GM19239 (cell line): ENCODE measurements at places on chromosomes 13 and 19.

DNA sequence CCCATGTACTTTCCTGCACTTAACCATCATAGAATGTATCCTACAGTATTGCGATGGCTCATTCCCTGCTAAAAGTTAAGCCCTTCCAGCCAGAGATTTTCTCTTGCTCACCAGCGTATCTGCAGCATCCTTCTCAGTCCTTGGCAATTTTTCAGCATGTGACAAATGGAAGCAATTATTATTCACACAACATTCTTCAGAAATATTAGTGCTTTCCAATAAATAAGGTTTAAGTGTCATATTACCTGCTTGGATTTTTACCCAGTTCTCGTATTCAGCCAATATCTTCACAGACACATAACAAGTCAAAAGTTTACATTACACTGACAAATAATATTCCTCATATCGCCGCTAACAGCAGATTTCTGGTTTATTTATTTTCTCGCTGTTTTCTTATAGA lies 82.3 kb downstream of the POU4F1 start:
- DNase-seq: no peak

DNA sequence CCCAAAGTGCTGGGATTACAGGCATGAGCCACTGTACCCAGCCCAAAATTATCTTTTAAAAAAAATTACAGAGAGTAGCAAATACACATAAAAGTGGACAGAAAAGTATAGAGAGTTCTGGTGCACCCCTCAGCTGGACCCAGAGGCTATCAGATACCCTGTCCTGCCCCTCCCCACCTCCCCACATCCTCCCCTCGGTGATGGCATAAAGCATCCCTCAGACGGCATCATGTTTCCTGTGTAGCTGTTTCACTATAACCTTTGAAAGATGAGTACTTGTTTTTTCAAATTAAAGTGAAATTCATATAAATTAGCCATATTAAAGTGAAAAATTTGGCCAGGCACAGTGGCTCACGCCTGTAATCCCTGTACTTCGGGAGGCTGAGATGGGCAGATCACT lies 20.1 kb downstream of the SLC27A1 start:
- DNase-seq: no peak

GRCh38 chr13:113763961-113764792 lies 5.2 kb downstream of the TMEM255B start:
- DNase-seq: no peak

GRCh38 chr19:13099073-13099999 lies 3.3 kb downstream of the LYL1 start:
- DNase-seq: peak; percentile 84

DNA sequence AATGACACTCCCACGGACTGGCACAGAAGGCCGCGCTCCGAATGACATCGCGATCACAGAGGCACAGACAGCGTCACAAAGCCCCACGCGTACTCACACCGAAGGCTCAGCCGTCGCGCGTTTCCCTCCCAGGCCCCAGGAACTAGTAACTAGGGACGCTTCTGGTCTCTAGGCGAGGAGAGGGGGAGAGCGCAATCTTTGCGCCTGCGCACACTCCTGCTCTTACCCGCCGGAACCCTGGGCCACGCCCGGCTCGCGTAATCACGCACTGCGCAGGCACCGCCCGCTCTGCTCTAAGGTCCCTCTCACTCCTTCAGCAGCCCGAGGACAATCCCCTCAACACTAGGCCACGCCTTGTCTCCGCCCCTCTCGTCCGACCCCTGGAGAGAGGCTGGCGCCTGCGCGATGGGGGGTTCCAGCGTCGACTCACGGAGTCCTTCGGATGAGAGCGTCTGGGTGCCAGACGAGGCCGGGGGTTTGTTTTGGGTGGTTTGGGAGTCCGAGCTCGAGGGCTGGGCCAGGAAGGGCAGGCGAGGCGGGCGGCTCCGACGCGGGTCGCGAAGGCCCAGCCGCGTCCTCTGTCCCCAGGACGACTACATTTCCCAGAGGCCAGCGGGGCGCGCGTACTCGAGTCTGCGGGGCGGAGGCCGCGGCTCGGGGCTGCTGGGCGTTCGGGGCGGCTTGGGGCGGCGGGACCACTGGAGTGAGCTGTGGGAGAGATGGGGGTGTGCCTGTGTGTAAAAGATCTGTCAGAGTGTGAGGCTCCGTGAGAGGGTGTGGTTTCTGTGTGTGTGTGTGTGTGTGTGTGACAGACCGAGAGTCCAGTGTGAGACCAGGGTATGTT lies at the start of gene ZNF471:
Gene ZNF471, plus strand, starts transcription at position 410 of the 844 bp plus-strand sequence. CDS start 3,717 bp downstream, outside the sequence.
- no peak for DNase-seq

DNA sequence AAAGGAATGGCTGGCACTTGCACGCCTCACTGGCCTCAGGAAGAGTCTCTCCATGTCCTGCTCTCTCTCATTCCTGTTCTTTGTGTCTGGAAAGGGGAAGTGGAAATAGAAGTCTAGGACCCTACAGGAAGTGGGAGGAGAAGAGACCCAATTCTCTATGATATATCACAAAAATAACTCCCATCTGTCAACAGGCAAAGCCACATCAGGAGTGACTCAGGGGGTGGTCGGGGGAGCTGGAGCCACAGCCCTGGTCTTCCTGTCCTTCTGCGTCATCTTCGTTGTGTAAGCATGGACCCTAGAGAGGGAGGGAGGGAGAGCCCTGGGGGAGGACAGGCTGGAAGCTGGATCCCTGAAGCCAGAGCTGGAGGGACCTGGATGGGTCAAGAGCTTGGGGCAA lies 3.0 kb downstream of the SIGLEC9 start:
- no peak for DNase-seq

DNA sequence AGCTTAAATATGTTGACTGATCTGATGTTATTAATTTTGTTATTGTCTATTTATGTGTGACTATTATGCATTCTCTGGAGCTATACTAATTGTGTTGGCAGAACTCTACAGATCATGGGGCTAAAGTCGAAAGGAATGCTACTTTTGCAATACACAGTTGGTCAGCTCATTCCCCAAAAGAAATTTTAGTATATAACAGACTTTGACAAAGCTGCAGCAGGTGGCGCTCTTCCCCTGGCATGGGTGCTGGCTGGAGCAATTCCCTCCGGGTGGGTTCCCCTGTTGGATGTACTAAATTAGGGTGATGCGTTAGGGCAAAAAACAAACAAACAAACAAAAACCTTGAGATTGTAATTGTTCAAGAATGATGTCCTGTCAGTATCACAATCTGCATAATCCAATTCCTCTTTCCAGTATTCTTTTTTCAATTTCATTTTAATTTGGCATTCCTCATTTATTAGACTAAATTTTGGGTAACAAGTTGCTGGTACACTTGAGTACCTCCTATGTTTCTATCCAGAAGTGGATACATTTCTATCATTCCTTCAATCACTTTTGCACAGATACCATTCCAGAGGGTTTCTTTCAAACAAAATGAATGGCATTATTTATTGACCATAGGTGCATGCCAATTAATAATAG lies 322.8 kb upstream of the EDNRB start:
- DNase-seq: peak; percentile 1

- DNase-seq: no peak
Measured at GRCh38 chr19:13938301-13939064, at the start of gene PODNL1. Gene PODNL1 (minus strand): TSS chr19:13938417. CDS start chr19:13938181, 236 bp downstream.

GRCh38 chr19:38739440-38740256 lies 4.6 kb downstream of the CAPN12 start:
- DNase-seq: no peak

DNA sequence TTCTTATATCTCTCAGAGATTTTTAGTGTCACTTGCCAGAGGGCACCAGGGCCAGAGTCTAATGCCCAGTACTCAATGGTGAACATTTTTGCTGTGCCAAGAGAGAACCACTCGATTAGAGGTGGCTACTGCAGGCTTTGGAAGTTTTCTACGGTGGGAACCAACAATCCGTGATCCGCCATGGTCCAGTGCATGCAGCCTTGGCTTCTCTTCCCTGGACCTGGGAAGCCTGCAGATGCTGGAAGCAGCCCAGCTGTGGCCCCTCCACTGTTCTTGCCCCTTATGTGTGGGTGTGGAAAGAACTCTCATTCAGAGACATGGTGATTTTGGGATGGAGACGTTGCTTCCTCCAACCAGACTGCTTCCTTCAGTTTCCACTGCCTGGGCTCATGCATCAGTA lies 224.2 kb downstream of the TSHZ3 start:
- DNase-seq: no peak

GRCh38 chr13:92313382-92313781 lies 913.2 kb upstream of the GPC6 start:
- DNase-seq: no peak

DNA sequence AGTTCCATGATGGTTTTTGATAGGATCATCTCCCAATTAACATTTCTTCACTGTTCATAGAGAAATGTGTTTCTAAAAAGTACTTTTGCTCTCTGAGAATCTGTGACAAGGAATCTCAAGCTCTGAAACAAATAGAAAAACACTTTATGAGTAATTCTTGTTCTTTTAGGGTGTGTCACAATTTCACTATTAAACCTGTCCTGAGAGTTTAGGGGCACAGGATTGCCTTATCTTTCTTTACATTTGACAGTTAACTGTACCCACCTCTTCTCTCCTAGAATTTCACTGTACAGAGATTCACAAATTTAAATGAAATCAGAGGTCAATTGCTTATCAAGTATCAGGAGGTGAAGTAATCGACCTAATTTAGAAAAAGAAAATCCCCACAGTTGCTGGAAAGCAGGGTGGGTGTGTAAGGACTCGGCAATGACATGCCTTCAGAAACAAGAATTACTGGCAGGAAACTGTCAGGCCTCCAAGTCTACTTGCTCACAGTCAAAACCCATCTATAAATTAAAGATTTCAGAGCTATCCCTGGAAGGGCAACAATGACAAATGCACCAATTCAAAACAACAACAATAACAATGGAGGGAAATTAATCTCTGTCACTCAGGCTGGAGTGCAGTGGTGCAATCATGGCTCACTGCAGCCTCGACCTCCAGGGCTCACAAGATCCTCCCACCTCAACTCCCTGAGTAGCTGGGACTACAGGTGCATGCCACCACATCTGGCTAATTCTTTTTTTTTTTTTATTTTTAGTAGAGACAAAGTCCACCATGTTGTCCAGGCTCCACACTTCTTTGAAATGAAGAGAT lies 250.2 kb downstream of the ABCC4 start:
- DNase-seq: no peak

GRCh38 chr13:97011446-97012131 lies 17.3 kb upstream of the OXGR1 start:
- no peak for DNase-seq

DNA sequence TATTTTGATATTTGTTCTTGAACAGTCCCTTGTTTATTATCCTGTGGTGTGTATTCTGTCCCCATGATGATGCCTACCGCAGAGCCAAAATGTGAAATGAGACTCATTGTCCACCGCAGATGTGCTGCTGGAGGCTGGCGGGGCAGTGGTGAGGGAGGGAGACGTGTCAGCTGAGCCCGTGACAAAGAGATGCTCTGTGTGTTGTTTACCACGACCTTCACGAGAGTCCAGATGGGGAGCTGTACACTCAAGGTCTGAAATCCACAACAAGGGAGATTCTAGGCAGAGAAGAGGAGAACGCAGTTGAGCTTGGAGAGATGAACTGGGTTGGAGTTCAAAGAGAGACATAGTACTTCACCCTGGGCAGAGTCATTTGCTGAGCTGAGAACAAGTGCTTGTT lies 20.8 kb upstream of the AMER2 start:
- DNase-seq: no peak

DNA sequence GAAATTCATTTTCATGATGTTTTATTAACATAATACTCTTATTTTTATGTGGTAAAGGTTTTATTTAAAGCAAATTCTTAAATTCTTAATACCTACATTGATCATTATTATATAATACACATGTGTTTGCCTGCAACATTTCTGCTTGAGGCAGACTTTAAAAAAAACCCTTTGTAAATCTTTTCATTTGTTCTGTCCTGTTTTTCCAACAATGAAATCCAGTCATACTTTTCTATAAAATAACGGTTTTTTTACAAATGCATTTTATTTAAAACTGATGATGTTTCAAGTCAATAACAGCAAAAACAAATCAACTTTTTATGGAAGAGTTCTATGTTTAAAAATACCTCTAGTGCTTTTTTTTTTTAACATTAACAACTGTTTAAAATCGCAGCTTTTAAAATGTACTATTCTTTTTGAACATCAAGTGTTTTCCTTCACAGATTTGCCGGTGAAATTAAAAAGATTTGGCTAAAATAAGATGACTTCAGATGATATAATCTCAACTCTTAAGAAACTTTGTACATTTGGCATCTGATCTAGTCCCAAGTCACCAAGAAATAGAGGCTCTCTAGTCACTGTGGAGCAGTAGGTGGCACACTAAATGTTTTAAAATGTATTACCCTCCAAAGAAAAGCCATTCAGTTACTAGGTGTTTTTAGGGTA lies 5.1 kb downstream of the POU4F1 start:
- no peak for DNase-seq

DNA sequence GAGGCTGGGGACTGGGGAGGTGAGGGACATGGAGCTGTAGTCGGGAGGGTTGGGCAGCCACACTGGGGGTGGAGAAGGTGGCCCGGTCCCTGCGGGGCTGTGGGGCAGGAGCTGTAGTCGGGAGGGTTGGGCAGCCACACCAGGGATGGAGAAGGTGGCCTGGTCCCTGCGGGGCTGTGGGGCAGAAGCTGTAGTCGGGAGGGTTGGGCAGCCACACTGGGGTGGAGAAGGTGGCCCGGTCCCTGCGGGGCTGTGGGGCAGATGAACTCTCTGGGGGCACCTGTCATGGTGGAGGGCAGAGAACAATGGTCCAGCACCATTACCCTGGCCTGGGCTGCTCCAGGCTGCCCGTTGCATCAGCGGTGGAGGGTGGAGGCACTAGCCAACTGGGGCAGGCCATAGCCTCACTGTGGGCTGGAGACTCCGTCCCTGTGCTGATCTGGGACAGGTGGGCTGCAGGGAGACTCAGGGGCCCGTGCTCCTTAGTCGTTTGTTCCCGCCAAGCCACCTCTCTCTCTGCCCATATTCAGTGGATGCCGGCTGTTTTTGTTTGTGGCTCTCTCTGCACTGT lies 51.4 kb downstream of the ATP11A start:
- DNase-seq: no peak

- DNase-seq: no peak
Measured at GRCh38 chr13:34589581-34589980, 352.5 kb upstream of the NBEA start.

GRCh38 chr13:105445796-105446195 lies 1089.7 kb downstream of the EFNB2 start:
- no peak for DNase-seq

DNA sequence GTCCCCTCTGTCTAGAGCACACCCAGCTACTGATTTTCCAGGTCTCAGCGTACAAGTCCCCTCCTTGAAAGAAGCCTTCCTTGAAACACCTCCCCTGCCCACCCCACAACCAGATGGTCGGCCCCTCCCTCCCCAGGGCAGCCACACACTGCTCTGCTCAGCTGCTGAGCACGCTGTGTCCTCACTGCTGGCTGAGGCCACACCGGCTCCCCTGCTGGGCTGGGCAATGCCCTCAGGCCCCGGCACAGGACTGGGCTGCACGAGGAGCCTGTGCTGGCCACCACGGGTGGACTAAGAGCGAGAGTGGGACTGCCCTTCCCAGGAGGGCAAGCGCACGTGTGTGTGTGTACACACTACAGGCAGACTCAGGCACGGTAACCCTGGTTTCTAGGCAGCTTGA lies 11.8 kb upstream of the RSPH6A start:
- DNase-seq: no peak

- DNase-seq: no peak
Measured at GRCh38 chr19:15300533-15301197, 31.7 kb downstream of the BRD4 start.
